Effector memory CD8-positive, alpha-beta T cell (primary cell): ENCODE measurements at places on chromosomes 2 and 18.

GRCh38 chr2:12348216-12348615, 368.5 kb upstream of the TRIB2 start:
- no peak for DNase-seq

DNA sequence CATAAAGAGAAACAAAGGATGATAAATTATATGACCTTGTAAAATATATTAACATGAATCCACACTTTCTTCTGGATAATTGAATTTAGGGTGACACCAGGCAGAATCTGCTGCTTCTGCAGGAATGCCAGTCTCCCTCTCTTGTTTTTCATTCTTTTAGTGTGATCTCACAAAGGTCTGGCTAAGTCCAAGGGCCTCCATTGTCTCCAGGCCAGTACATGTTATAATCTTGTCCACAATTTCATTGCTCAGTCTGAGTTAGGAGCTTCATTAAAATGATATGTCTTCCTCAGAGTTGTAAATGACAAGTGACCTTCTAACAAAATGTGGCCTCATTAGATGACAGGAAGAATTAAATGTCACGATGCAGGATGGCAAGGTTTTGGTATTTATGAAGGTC, 110.2 kb downstream of the APOB start:
- no peak for DNase-seq

DNA sequence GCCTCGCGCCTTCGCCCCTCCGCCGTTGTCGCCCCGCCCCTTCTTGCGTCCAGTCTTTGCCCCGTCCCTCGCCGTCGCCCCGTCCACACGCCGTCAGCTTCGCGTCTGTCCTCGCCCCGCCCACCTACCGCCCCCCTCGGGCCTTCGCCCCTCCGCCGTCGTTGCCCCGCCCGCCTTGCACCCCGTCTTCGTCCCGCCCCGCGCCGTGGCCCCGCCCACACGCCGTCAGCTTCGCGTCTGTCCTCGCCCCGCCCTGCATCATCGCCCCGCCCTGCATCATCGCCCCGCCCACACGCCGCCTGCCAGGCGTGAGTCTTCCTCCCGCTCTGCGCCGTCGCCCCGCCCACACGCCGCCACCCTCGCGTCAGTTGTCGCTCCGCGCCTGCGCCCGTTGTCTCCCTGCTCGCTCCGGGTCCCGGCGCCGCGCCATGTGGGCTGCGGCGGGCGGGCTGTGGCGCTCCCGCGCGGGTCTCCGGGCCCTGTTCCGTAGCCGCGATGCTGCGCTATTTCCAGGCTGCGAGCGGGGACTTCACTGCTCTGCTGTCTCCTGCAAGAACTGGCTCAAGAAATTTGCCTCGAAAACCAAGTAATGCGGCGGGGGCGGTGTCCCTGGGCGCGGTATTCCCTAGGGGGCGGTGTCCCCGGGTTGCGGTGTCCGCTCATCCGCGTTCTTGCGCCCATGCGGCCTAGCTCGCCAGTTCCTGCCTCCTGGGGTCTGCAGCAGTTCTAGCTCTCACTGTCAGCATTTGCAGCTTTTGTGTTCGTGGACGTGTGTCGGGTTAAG, at the start of gene RBFA:
Gene RBFA (plus strand): TSS at position 367 of the 784 bp plus-strand sequence. CDS start 62 bp downstream, at position 429.
- peak; percentile 99 for DNase-seq

DNA sequence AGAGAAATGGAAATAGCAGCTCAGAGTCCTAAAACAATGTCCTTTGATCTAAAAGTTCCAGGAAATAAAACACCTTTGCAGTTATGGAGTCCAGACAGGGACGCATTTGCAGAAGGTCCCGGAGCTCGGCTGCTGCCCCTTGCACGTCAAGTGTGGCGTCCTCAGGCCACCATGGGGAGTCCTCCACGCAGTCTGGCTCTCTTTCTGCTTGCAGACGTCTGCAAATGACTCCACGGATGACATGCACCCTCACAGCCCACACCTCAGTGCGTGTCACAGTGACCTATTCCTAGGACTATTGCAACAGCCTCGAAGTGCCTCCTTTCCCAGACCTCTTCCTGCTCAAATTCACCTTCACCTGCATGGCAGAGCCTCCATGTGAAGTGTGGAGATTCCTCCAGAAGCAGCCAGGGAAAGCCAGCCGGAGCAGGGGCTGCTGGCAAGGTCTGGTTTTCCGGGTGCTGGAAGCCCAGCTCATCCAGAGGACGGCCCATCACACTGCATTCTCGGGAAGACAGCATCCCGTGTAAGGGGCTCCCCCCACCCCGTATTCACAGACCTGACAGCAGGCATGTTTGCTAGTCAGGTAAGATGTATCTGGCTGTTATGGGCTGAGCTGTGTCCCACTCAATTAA, 137.7 kb downstream of the ASB1 start:
- no peak for DNase-seq

GRCh38 chr2:188381614-188382013, 89.9 kb downstream of the GULP1 start:
- no peak for DNase-seq

DNA sequence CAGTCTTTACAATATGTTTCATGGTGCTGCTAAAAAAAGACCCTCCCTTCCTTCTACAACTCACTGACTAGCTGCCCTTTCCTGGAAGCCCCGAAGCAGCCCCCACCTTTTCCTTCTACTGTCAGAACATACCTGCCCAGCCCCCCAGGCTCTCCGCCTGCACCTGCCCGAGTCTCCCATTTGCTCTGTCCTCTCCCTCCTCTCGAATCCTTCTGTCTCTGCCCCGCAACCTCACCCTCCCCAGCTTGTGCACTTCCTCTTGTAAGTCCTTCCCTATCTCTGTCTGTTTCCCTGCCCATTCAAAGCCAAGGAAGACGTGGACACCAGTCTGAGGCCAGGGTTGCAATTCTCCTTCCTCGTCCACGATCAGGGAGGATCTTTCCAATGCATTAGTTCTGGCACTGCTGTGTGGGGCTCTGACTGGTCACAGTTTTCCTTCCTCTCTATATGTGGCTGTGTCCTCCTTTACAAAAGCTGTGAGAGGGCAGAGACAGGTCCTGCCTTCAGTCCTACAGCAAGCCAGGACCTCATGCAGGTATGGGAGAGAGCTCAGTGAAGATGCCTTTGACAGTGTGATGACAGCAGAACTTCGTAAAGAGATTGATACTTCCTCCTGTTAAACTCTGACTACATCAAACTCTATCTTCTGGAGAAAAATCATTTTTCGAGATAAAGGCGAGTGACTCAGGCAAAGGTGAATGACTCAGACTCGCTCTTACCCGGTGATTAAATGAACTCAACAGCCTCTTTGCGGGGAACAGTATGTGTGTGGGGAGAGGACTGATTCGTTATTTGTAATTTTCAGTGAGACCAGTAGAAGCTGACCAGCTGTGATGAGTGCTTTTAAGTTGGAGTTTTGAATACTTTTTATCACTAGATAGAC, 14.2 kb downstream of the TNFRSF11A start:
- no peak for DNase-seq

DNA sequence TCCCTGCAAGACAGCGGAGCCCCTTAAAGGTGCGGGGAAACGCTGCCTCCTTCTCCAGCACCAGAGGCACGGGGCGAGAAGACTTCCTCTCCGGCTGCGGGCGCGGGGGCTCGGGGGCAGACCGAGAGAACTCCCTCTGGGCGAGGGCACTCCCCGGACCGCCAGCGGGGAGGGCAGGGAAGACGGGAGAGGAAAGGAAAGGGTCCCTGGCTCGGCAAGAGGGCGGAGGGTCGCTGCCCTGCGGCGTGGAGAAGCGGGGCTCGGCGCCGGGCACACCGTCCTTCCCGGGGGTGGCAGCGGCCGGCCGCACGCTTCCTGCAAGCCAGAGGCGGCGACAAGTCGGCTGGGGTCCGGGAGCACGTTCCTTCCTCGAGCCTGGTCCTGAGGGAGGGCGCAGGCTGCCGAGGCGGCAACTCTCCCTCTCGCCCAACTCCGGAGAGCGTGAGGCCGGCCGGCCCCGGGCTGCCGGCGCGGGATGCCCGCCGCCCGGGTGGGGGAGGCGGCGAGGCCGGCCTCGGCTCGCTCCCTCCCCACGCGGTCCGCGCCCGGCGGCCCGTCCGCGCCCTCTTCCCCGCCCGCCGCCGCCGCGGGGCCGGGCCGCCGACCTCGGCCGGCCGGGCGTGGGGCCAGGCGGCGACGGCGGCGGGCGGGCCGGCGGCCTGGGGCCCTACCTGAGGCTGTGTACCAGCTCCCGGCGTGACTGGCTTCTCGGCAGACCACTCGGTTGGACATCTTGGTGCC, 1.1 kb downstream of the MEMO1 start:
- DNase-seq, result peak; percentile 21

GRCh38 chr18:33505297-33505696, 64.8 kb upstream of the CCDC178 start:
- no peak for DNase-seq

DNA sequence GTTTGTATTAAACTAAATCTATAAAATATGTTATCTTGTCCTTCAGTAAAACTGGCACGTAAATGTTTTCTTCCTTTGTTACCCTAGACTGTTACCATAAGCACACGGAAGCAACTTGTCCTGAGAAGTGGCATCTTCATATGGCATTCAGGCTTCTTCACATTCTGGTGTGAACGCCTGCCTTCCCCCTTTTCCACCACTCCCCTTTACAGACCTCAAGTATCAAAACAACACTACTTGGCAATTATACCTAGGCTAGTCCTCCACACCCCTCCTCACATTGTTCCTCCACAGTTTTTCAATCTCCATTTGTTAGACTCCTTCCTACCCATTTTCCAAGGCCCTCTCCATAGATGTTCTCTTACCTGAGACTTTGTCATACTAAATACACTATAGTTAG, 2.9 kb downstream of the MEX3C start:
- no peak for DNase-seq

DNA sequence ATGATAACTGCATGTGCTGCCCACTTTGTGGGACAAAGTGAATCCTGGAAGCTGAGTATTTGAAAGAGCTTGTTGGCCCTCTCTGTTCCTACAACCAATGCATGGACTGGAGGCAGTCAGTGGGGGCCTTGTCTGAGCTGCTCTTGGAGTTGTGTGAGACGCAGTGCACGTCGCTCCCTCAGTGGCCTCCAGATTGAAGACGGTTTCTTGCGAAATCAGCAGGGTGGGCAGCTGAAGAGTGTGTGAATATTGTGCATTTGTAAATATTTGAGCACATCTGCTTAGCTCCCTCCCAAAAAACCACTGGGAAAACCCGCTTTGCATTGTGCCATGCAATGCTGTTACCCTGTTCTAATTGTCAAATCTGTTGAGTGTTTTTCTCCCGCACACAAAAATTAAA, 782.8 kb downstream of the PLCL1 start:
- no peak for DNase-seq

- DNase-seq, result no peak
Measured at GRCh38 chr18:63888470-63889190, 1.1 kb downstream of the SERPINB2 start.

DNA sequence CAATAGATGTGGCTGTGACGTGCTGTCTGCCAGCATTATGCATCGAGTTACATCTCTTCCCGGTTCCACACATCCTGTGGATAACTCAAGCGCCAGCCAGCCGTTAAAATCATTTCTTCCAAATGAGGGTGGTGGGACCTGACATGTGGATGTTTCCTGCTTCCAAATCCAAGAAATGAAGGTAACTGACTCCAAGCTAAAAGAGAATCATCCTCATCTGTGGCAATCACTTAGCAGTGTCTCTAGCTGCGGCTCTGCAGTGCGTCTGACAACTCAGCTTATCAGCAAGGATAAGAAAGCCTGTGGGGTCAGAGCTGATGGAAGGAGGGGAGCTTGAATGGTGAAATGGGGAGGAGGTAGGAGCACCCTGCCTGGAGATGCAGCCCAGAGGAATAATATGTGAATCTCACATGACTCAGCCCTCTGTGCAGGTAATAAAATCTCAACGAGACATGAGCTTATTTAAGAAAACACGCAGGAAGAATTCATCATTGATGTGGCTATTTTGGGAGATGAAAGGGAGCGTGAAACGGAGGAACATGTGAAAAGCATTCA, 382.2 kb upstream of the TRIB2 start:
- DNase-seq, result no peak

GRCh38 chr2:33335516-33335915, 140.9 kb upstream of the RASGRP3 start:
- no peak for DNase-seq

DNA sequence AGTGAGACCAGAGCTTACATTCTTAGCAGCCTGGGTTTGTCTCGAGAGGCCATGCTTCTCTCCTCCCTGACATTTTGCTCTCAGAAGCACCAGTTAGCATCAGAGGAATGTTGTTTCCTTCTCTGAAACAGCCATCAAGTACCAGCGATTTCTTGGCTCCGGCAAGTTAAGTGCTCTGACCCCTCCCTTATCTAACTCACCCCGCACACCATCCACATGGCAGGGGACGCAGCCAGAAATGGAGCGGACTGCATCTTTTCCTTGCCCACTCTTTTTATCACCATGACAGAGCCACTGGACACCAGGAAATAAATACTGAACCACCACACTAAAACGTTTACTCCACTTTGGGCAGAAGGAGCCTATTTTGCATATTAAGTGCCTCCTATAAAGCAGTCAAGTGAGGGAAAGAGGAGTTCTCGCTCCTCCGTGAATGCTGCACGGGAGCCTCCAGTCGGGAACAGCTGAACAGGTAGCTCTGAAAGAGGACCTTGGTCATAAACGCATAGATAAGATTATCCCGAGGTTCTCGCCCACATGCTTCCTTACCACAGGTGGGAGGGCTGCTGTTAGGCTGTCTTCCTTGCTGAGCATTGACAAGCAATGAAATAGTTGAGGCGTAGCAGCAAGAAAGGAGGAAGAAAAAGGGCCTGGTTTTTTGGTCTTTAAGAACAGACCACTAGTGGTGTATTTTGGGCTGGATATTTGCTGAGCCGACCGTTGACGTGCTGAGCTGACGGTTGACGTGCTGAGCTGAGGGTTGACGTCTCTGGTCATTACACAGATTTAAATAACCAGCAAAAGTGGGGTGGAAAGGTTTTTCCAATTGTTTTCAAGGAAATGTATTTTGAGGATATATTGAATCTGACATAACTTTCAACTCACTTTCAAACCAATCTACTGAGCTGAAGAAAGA, 71.4 kb upstream of the ITGB6 start:
- no peak for DNase-seq

DNA sequence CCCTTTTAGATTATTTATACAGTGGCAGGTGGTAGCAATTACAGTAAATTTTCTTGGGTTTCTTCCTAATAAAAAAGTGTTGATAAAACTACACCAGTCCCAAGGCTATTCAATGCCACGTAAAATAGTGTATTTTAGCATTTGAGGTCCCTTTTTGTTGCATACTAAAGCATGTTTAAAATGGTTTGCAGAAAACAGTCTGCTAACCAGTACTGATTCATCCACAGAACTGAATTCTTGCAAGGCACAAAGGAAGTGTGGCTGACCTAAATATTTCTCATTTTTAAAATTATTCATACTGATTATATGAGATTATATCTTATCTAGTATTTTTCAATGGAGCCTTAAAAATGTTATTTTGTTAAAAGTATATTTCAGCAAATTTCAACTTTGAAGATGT, 98.1 kb downstream of the SMAD2 start:
- DNase-seq, result no peak
